ENCODE measurements at places on chromosomes 1 and 21. TPM values are rescaled to one million over a fixed set of nuclear protein-coding genes. Genes with fewer than 3 reads are reported as not detected.

- H3K36me3 ChIP-seq, result peaks cover under 1% of the 10 kb centered on the region
- DNase-seq, result no peak
- no peak overlapping the region for H3K27ac ChIP-seq
- no peaks in the 10 kb centered on the region for H3K27me3 ChIP-seq
Measured at GRCh38 chr1:220044678-220045355, 1.5 kb downstream of the EPRS1 start.

DNA sequence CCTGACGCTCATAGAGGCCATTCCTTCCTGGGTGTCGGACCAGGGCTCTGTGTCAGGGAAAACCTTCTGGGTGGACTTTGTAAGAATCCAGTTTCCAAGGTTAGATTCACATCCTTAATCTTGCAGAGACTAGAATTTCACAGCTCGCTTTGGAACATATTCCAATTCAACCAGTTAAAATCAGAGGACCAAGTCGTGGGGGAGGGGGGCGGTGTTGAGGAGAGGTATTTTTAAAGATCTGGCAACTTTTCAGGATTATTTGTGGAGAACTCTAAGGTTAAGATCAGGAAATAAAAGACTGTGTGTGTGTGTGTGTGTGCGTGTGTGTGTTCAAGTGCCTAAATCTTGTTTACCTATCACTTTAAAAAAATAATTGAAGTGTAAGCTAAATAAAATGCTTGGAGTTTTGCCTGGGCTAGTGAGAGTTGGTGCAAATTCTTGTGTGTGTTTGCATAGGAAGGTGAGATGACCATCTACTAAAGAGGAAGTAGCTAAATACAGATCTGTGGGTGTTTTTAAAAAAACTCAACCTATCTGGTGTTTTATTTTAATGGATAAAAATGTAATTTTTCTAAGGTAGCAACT is 21.8 kb downstream of the TENT5C start:
- H3K27ac ChIP-seq, result no peak overlapping the region
- H3K4me1 ChIP-seq, result peaks cover 2% of the 10 kb centered on the region
- H3K27me3 ChIP-seq, result no peaks in the 10 kb centered on the region
- H3K4me3 ChIP-seq, result no peak overlapping the region
- H3K36me3 ChIP-seq, result peaks cover 18% of the 10 kb centered on the region

DNA sequence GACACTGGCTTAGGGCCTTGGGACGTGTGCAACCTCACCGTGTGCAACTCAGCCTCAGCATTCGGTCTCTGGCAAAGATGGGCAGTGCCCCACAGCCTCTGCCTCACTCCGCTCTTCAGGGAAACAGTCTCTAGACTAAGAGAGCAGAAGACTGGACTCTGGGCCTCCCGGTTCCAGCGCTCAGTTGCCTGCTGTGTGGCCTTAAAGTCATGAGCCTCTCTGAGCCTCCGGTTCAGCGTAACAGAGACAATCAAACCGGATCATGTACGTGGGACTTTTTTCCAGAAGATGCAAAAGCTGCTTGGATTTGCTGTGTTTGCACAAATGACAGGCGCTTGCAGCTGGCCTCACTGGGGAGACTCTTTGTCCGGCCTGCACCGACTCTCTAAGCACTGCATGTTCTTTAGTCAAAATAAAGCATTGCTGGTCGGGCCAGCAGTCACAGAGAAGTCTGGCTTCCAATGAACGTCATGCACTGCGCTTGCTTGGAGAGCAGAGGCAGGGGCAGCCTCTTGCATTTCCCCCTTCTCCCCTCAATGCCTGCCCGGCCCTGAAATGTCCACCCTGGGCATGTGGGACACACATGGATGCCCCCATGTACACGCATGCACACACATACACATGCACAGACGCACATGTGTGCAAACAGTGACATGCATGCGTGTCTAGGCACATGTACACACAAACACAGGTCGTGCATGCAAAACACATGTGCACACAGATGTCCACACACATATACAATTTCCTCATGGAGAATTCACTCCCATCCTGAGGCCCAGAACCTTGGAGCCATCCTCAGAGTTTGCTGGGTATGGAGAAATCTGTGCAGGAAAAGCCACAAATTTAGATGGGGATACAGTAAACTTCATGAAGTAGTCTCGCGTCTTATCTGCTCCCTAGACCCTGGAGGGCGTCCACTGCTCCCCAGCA is 152.4 kb downstream of the PRDM16 start:
- no peaks in the 10 kb centered on the region for H3K4me1 ChIP-seq
- no peak overlapping the region for H3K27ac ChIP-seq
- no peaks in the 10 kb centered on the region for H3K27me3 ChIP-seq
- H3K4me3 ChIP-seq, result no peak overlapping the region

- H3K4me3 ChIP-seq, result peak overlapping the region; percentile 96
- peak overlapping the region; percentile 90 for H3K27ac ChIP-seq
- peaks cover 4% of the 10 kb centered on the region for H3K4me1 ChIP-seq
- no peaks in the 10 kb centered on the region for H3K36me3 ChIP-seq
Measured at GRCh38 chr1:31064718-31065309, 703 bp downstream of the PUM1 start.

DNA sequence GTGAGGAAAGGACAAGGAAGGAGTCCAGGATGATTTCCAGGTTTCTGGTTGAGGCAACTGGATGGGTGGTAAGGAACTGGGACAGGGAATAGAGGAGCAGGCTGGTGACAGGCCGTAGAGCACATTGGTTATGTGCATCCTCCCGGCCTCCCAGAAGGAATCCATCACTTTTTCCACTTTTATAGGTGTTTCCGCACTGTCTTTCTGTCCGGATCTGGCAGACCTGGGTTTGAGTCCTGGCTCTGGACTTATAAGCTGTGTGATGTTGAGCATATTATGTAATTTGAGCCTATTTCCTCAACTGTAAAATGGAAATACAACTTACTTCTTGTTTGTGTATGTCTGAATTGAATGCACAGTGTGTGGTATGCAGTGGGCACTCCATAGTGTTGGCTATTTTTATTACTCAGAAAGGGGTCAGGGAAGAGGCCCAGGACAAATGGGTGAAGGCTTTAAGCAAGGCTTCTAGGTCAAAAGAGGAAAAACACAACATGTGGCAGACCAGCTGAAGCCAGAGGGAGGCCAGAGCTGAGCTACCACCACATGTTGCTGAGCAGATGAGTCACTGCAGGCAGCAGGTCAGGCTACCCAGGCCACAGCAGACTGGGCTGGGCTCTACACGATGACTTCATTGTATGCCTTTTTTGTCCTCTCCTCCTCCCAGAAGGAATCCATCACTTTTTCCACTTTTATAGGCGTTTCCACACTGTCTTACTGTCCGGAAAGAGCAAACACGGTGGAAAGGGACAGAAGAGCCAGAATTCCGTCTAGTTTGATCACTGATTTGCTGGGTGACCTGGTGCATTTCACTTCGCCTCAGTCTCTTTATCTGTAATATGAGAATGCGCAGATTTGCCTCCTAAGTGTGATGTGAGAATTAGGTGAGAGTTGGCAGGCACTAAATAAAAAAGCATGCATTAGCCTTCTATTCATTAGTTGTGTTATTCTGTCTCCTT is 791 bp upstream of the MAST2 start:
- peak overlapping the region; percentile 87 for H3K27ac ChIP-seq
- H3K4me3 ChIP-seq, result peak overlapping the region; percentile 68
- no peaks in the 10 kb centered on the region for H3K27me3 ChIP-seq
- no peaks in the 10 kb centered on the region for H3K36me3 ChIP-seq
- H3K4me1 ChIP-seq, result peaks cover 5% of the 10 kb centered on the region

DNA sequence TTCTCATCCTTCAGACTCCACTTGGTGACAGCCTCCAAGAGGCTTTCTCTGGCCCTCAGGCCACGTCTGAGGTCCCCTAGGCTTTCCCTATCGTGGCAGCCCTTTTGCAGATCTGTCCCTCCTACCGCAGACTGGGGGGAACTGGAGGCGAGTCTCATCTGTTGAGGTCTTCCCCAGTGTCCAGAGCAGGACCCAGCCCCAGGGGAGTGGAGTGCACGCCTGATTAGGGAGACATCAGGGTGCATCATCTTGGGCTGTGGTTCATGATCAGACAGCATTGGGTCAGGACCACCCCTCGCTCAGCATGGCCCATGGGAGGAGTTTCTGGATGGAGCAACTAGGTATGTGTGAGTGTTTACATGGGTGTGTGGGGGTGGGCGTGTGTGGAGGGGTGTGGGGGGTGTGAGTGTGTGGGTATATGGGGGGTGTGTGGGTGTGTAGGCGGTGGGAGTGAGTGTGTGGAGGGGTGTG is 8.5 kb upstream of the MATN1 start:
- DNase-seq, result no peak
- no peaks in the 10 kb centered on the region for H3K36me3 ChIP-seq
- peaks cover 5% of the 10 kb centered on the region for H3K4me1 ChIP-seq

- peaks cover 1% of the 10 kb centered on the region for H3K4me1 ChIP-seq
- H3K27me3 ChIP-seq, result no peaks in the 10 kb centered on the region
- peaks cover 43% of the 10 kb centered on the region for H3K36me3 ChIP-seq
- H3K4me3 ChIP-seq, result no peak overlapping the region
- DNase-seq, result no peak
Measured at GRCh38 chr1:31910933-31911332, 27.2 kb downstream of the PTP4A2 start.

DNA sequence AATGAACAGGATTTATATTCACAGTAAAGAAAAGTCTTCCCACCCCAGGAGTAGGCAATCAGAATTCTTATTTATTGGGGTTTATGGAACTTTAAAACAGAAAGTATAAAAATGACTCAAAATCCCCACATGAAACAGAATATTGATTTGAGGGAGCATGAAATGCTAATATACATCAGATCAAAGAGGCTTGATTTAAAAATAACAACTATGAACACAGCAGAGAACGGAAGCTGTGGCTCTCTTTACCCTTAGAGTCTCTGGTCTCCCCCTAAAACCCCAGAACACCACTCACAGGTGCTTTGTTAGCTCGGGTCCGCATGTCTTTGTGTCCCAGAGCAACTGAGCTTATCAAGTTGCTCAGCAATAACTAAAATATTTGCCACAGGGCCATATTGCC is 31.2 kb upstream of the FASLG start:
- H3K27me3 ChIP-seq, result no peaks in the 10 kb centered on the region
- no peak for DNase-seq
- H3K27ac ChIP-seq, result no peak overlapping the region

- H3K27me3 ChIP-seq, result no peaks in the 10 kb centered on the region
- H3K27ac ChIP-seq, result no peak overlapping the region
- 0 out of 2 replicates have a peak, but pooled peaks cover 4% of the 10 kb centered on the region for H3K36me3 ChIP-seq
- DNase-seq, result no peak
- H3K4me3 ChIP-seq, result no peak overlapping the region
Measured at GRCh38 chr1:228176461-228177182, 11.0 kb downstream of the IBA57 start.

- no peaks in the 10 kb centered on the region for H3K36me3 ChIP-seq
- H3K4me3 ChIP-seq, result no peak overlapping the region
- no peak overlapping the region for H3K27ac ChIP-seq
Measured at GRCh38 chr1:103931891-103932290, 182.2 kb downstream of the AMY1C start.

Gene OR10J1
- total RNA-seq, result not detected

Gene IFI44L
- 0.18 TPM for total RNA-seq

Gene UBASH3A
- total RNA-seq, result not detected

- peaks cover 4% of the 10 kb centered on the region for H3K4me1 ChIP-seq
- H3K27ac ChIP-seq, result no peak overlapping the region
- H3K27me3 ChIP-seq, result no peaks in the 10 kb centered on the region
- H3K4me3 ChIP-seq, result no peak overlapping the region
Measured at GRCh38 chr1:230895452-230895851, 27.1 kb upstream of the C1orf198 start.

GRCh38 chr1:57072401-57073110 is 106.7 kb upstream of the C8B start:
- no peak overlapping the region for H3K27ac ChIP-seq
- no peaks in the 10 kb centered on the region for H3K36me3 ChIP-seq
- no peak for DNase-seq
- H3K4me3 ChIP-seq, result no peak overlapping the region
- H3K27me3 ChIP-seq, result no peaks in the 10 kb centered on the region

Gene SPRR5
- total RNA-seq, result not detected

DNA sequence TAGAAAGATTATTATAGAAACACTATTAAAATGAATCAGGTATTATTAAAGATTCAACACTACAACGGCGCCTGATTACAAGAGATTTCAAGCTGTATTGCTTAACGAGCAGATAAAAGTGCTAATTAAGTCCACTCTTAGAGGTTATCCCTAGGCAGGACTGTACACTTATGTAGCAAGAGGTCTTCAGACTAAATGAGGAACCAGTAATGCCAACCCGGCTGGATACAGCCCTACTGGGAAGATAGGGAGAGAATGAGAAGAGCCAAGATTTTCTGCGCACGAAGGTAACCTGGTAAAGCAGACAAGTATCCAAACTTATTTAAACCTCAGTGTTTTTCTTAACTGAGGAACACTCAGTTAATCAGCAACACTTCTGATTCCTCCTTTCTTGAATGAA is 115.7 kb upstream of the HIVEP3 start:
- no peak for DNase-seq
- peaks cover 8% of the 10 kb centered on the region for H3K27me3 ChIP-seq
- no peaks in the 10 kb centered on the region for H3K36me3 ChIP-seq

Gene WNT2B
- 0.56 TPM for total RNA-seq

- H3K27ac ChIP-seq, result no peak overlapping the region
- H3K4me1 ChIP-seq, result no peaks in the 10 kb centered on the region
- no peak overlapping the region for H3K4me3 ChIP-seq
- no peaks in the 10 kb centered on the region for H3K36me3 ChIP-seq
Measured at GRCh38 chr1:5522531-5523145, 469.6 kb downstream of the NPHP4 start.

Gene HPDL
- total RNA-seq, result 0.56 TPM

DNA sequence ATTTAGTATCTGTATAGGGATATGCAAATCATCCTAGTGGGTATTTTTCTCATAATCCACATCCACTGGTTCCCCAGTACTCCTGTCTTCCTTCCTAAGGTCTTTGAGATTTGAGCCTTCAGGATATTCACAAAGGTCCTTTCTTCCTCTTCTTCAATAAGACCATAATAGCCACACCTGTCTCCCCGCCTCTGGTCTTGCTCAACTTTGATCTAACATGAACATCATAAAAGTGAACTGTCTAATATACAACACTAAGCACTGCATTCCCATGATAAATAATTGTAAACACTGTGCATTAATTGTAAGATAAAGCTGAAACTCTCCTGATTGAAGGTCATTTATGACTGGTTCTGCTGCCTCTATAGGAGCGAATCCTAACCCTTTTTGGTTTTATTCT is 184.6 kb downstream of the DENND1B start:
- 0 out of 2 replicates have a peak, but pooled peaks cover 3% of the 10 kb centered on the region for H3K36me3 ChIP-seq
- H3K4me1 ChIP-seq, result no peaks in the 10 kb centered on the region
- DNase-seq, result no peak
- H3K27ac ChIP-seq, result no peak overlapping the region
- H3K27me3 ChIP-seq, result no peaks in the 10 kb centered on the region
